Lung microvascular endothelial cell (primary cell): ENCODE measurements at places on chromosomes 2 and 18. TPM values are rescaled to one million over a fixed set of nuclear protein-coding genes. Genes with fewer than 3 reads are reported as not detected.

The DHRS9 gene
- total RNA-seq = not detected in 2 replicates

The ALKAL2 gene
- total RNA-seq = not detected in 2 replicates

The SH3BP4 gene
- 18.1 and 20.2 TPM in 2 replicates for total RNA-seq

The HOXD10 gene
- 4.0 and 4.4 TPM in 2 replicates for total RNA-seq

The SPATA3 gene
- not detected in 2 replicates for total RNA-seq

The SIX2 gene
- not detected in 2 replicates for total RNA-seq

The C18orf54 gene
- total RNA-seq = 5.2 and 5.9 TPM in 2 replicates

The NOSTRIN gene
- 0.40 and 1.1 TPM in 2 replicates for total RNA-seq

The CLHC1 gene
- total RNA-seq = 2.0 and 6.9 TPM in 2 replicates

The TCF7L1 gene
- total RNA-seq = 2.8 and 7.5 TPM in 2 replicates

The FHOD3 gene
- total RNA-seq = under 0.01 and 0.44 TPM in 2 replicates

The ALPG gene
- not detected in 2 replicates for total RNA-seq

The HOXD4 gene
- 1.3 and 4.4 TPM in 2 replicates for total RNA-seq

The HOXD1 gene
- 6.1 and 6.7 TPM in 2 replicates for total RNA-seq

The PPM1B gene
- 14.6 and 23.2 TPM in 2 replicates for total RNA-seq

The SLC8A1 gene
- under 0.01 and 0.44 TPM in 2 replicates for total RNA-seq

The RAB31 gene
- total RNA-seq = 28.8 and 44.0 TPM in 2 replicates

The TMEM37 gene
- 0.20 and 0.22 TPM in 2 replicates for total RNA-seq

The SNED1 gene
- total RNA-seq = 8.3 and 17.9 TPM in 2 replicates

The ZNF2 gene
- total RNA-seq = 4.6 and 7.3 TPM in 2 replicates

The FRZB gene
- 0.22 and 0.79 TPM in 2 replicates for total RNA-seq

The TUBA3E gene
- not detected in 2 replicates for total RNA-seq

The MEP1B gene
- not detected in 2 replicates for total RNA-seq

The ERBB4 gene
- under 0.01 TPM in 2 replicates for total RNA-seq

The CYRIA gene
- total RNA-seq = 23.8 and 26.4 TPM in 2 replicates

The SRD5A2 gene
- total RNA-seq = not detected in 2 replicates

The MEIS1 gene
- 8.1 and 8.9 TPM in 2 replicates for total RNA-seq

The SLC9A2 gene
- total RNA-seq = under 0.01 TPM in 1 of 2 replicates, not detected in the other

The SCN9A gene
- under 0.01 and 0.22 TPM in 2 replicates for total RNA-seq

The OTOF gene
- 8.1 and 11.3 TPM in 2 replicates for total RNA-seq

The RND3 gene
- total RNA-seq = 21.4 and 23.0 TPM in 2 replicates

The BBS5 gene
- 0.99 and 1.3 TPM in 2 replicates for total RNA-seq

The PCARE gene
- total RNA-seq = not detected in 2 replicates

The COLEC12 gene
- 33.8 and 104 TPM in 2 replicates for total RNA-seq

The NDUFS1 gene
- total RNA-seq = 77.4 and 101 TPM in 2 replicates

The DNER gene
- total RNA-seq = under 0.01 and 0.44 TPM in 2 replicates

The C2orf15 gene
- 0.20 and 0.22 TPM in 2 replicates for total RNA-seq

The UGT1A10 gene
- total RNA-seq = not detected in 2 replicates

The KLHL30 gene
- not detected in 2 replicates for total RNA-seq

The TGFA gene
- 7.8 and 16.3 TPM in 2 replicates for total RNA-seq

The RESP18 gene
- total RNA-seq = not detected in 2 replicates

The ZSWIM2 gene
- not detected in 2 replicates for total RNA-seq

The EVA1A gene
- total RNA-seq = 19.0 and 43.5 TPM in 2 replicates

The UGT1A5 gene
- total RNA-seq = not detected in 2 replicates

The RAD51AP2 gene
- not detected in 2 replicates for total RNA-seq

The POTEI gene
- total RNA-seq = 0.22 and 0.79 TPM in 2 replicates

The TBR1 gene
- under 0.01 TPM in 1 of 2 replicates, not detected in the other for total RNA-seq

The VWA3B gene
- total RNA-seq = not detected in 2 replicates

The NEMP2 gene
- total RNA-seq = 1.5 and 1.8 TPM in 2 replicates

The PAX8 gene
- total RNA-seq = under 0.01 and 0.22 TPM in 2 replicates

The SLC4A3 gene
- under 0.01 and 0.22 TPM in 2 replicates for total RNA-seq

The TAF4B gene
- 1.1 and 1.4 TPM in 2 replicates for total RNA-seq

The FAM237A gene
- not detected in 2 replicates for total RNA-seq

The ANKRD36 gene
- total RNA-seq = 16.3 and 24.0 TPM in 2 replicates

The ALK gene
- not detected in 2 replicates for total RNA-seq
